ENCODE measurements at places on chromosomes 3 and 15.

DNA sequence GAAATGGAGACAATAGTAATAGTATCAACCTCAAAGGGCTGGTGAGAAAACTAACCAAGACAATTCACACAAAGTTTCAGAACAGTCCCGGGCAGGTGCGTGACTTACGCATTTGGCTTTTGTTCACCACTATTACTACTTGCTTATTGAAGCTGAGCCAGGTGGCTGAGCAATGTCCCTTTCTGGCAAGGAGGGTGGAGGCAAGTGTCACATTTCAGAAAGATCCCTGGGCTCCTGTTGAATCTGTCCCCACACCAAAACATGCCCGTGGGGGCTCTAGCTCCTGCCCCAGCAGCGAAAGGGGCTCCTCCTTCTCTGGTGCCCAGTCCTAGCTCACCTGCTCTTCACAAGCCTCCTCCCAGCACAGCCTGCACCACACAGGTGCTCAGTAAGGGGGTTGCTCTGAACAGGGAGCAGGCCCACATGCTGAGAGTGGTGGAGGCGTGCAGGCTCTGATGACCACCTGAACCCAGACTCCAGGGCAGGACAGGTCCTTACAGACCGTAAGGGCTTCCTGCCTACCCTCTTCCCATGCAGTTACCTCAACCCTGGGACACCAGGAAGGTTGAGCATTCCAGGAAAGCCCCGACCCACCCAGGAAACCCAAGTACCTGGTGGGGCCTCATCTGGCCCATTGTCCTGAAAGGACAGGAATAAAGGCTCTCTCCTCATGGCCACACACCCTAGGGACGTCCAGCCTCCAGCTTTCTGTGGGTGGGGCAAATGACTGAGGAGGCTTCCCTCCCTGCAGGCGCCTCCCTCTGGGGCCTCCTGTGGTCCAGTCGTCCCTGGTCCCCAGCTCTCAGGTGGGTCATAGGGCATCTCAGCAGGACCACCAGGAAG lies 32.6 kb downstream of the SEMA7A start:
- DNase-seq, result no peak

GRCh38 chr3:178059836-178060235 lies 476.4 kb upstream of the KCNMB2 start:
- no peak for DNase-seq

DNA sequence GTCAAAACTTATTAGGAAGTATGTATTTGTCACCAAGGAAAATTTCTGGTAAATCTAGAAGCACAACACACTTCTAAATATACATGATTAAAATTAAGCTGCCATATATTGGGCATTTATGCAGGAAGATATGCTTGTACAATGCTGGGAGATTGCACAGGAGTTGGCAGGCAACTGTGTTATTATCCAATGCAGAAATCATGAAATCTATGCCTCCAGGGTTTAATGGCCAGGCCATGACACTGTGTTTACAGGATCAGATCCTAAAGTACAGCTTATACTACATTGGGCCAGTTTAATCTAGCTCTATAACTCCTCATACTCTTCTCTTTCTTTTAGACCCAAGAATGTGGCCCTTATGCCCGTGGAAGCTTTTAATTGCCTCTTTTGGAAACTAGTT lies 391.4 kb upstream of the DPH6 start:
- no peak for DNase-seq

DNA sequence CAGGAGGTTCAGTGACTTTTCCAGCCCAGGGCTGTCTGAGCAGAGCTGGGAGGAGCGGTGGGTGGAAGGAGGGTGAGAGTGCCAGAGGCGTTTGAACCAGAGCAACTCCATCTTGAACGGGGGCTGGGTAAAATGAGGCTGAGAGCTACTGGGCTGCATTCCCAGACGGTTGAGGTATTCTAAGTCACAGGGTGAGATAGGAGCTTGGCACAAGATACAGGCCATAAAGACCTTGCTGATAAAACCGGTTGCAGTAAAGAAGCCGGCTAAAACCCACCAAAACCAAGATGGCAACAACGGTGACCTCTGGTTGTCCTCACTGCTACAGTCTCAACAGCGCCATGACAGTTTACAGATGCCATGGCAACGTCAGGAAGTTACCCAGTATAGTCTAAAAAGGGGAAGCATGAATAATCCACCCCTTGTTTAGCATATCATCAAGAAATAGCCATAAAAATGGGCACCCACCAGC lies 60.2 kb downstream of the ABTB1 start:
- no peak for DNase-seq

DNA sequence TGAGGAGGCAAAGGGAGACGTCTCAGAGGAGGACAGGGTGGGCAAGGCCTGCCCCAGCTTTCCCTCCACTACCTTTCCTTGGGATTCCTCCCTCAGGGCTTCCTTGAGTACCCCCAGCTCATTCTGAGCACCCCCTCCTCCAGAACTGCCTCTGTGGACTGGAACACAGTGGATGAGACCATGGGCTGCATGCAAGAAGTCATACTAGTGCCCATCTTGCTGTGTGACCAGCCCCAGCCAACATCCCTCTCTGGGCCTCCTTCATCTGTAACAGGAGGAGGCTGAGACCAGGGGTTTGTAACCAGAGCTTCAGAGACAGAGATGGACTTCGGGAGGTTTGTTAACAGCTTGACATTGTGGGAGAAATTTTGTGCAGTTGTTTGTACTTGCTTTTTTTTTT lies 25.6 kb downstream of the FEM1B start:
- no peak for DNase-seq

GRCh38 chr15:79513417-79513816 lies 81.3 kb downstream of the MINAR1 start:
- no peak for DNase-seq

- DNase-seq, result no peak
Observed at GRCh38 chr15:33941279-33942063, 26.8 kb upstream of the CHRM5 start.

- no peak for DNase-seq
Observed at GRCh38 chr15:90489944-90490343, 39.8 kb upstream of the CRTC3 start.

- DNase-seq, result no peak
Observed at GRCh38 chr3:45572755-45573154, 21.8 kb upstream of the LIMD1 start.

DNA sequence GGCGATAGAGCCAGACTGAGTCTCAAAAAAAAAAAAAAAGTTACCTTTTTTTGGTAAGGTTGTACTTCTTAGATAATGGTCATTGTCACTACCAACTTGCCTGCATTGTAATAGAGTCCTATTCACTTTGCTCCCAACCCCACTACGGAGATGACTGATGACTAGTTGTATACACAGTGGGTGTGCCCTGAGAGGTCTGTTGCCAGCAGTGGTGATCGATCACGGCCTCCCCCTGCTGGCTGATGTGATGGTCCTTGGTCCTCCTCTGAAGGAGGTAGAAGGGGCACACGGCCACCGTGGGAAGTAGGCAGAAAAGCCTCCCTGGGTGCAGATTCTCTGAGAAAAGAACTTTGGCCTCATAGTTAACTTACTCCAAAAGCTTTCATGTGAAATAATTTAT lies 10.7 kb downstream of the GCNT3 start:
- DNase-seq, result peak; percentile 37

DNA sequence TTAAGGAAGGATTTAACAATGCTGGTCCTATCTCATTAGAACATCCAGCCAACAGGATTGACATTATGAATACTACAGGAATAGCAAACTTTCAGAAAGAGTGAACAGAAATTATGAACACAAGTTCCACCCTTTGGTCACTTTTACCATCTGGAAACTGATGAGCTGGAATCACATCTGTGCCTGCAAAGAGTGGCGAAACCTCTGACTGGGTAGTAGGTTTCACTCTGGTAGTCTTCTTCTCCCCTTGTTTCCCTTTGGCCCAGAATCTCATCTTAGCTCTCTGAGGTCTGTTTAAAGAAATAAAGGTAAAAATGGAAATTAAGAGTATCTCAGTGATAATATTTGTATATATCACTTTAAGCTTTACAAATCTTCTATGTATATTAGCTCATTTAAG lies 73.1 kb downstream of the NR2E3 start:
- no peak for DNase-seq

GRCh38 chr15:80431635-80432344 lies 27.6 kb downstream of the ARNT2 start:
- DNase-seq, result no peak

GRCh38 chr3:172317984-172318383 lies 130.3 kb downstream of the GHSR start:
- no peak for DNase-seq

DNA sequence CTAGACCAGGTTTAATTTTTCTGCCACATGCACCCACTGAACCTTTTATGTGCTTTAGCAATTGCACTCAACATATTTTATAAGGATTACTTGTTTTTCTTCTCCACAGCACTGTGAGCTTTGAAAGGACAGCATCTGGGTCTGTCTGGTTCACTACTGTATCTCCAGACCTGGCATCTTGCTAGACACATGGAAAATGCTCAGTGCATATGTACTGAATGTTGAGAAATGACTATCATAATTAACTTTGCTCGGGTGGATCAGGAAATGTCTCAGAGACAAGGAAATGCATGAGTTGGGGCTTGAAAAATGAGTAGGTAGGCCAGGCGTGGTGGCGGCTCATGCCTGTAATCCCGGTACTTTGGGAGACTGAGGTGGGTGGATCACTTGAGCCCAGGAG lies 40.2 kb downstream of the DOCK3 start:
- DNase-seq, result no peak

DNA sequence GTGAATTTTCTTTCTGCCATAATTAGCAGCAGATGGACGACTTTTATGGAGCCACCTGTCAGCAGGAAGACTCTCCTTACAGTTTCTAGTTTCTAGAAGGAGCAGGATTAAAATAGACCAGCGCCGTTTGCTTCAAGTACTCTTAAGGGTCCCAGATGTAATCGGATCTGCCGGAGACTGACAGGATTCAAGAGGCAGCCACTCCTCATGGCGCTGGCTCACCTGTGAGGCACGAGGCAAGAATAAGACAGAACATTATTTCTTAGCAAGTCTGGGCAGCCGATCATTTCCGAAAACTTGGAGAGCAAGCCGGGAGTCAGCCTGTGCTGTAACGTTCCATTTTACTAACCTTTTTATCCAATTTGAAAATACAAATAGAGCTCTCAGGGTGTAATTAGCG lies 410.4 kb upstream of the RORA start:
- no peak for DNase-seq

GRCh38 chr3:197285557-197285956 lies 12.9 kb downstream of the DLG1 start:
- DNase-seq, result no peak

DNA sequence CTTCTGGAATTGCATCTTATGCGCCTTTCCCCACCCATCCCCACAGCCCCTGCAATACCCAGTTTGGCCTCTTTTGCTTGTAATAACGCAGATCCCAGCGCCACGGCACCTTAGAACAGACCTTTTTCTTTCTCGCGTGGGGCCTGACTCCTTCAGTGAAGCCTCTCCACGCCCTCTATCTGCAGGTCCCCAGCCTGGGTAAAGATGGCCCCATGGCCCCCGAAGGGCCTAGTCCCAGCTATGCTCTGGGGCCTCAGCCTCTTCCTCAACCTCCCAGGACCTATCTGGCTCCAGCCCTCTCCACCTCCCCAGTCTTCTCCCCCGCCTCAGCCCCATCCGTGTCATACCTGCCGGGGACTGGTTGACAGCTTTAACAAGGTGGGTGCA lies 594 bp downstream of the CRELD1 start:
- no peak for DNase-seq

DNA sequence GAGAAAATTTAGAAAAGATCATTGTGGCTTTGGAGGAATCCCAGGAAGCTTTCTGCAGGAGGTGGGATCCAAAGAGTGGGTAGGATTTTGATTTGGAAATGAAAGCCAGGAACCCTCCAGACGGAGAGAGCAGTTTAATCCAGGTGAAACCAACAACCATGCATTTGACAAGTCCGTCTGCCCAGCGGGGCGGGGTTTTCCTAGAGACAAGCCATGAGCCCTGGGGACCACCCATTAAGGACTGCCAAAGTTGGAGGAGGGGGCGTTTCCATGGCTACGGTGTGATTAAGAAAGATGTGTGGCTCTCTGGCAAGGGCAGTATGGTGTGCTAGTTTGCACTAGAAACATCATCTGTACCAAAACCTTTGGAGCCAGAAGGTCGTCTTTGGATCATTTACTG lies 53.4 kb downstream of the SRGAP3 start:
- peak; percentile 61 for DNase-seq

DNA sequence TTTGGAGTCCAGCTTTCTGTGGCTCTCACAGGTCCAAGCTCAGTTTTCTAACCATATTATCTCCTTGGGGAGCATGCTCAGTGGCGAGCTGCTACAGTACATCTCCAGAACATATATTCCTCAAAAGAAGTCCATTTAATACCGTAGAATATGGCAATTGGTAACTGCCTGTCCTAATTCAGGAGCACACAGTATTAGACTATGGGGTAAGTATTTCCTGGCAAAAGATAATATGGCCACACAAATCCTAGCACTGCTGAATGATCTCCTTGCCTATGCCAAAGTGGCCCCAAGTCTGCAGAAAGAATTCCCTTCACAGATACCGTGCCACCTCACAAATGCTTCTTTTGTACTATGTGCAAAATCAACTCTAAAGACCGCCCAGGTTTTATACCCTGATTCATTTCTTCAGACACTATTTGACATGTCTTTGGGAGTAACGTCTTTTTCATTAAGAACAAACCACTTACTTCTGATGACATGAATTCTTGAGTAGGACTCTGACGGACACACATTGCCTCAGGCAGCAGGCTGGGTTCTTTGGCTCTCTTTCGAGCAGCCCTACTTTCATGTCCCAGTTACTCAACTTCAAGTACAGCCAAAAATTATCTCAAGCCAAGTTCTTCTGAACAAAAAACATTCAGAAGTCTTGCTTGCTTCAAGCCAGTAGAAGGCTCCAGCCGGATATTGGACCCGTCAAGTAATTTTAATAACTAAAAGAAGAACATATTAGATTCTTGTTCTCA lies 368.3 kb upstream of the DCBLD2 start:
- DNase-seq, result no peak

DNA sequence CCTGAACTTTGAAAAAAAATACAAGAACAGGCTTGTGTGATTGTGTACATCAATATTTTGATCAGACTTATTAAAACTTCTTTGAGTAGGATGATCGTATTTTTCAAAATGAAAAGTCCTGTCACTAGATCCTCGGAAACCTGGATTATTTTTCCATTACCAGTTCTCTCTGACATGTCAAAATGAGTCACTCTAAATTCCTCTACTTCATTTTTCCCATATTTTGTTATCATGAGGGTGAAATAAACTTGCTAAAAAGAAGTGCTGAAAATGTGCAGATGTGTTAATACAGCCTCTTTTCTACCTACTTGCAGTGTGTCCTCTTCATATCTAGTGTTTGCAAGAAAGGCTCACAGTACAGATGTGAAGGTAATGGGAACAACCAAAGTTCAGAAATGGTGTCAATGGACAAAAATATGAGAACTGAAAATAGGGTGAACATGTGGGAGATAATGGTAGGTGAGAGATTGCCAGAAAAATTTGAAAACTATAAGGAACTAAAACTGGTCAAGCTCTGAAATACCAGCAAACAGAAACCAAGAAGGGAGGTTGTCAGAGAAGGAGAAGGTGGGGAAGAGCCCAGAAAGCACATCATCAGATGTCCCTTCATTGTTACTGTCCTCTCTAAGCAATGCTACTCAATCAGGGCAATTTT lies 108.2 kb downstream of the EOMES start:
- no peak for DNase-seq

- no peak for DNase-seq
Observed at GRCh38 chr15:62795171-62795570, 247.4 kb upstream of the TPM1 start.
